ENCODE measurements at places on chromosomes 1 and 21.

DNA sequence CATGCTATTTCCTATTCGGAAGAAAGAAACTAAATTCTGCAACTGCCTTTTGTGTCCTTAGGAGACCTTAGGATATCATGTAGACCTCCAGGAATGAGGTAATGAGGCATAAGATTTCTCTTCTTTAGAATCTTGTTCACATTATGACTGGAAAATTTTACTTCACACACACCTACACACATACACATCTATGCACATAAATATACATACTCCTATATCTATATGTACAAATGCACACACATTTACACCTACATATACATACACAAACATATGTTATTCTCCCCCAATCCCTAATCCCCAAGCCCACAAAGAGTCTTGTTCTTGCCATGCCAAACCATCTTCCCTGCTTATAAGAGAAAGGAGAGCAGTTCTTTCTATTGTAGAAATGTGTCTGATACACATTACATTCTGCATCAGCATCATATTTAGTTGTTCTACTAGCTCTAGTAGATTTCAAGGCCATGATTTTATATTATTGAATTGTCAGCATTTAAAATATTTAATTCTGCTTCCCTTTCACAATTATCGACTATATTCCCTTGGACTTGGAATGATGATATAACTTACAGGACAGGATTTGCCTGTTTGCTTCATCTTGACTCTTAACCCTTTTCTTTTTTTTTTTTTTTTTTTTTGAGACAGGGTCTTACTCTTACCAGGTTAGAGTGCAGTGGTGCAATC is 35.4 kb upstream of the PDC start:
- no peak for DNase-seq

DNA sequence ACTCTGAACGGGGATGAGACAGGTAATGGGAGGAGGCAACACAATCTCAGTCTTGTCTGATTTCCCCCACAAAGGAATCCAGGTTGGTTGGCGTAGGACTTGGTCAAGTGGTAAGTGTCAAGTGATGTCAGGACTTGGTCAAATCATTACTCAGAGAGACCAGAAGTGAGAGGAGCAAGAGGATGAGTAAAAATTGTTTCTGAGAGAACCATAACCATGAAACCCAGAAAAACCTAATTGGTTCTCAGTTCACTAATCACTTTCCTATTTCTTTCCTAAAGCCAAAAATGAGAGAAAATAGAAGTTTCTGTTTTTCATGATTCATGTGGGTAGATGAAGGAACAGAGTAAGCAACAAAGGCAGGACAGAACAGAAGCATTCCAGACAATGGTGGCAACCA is 5.0 kb downstream of the PHC2 start:
- no peak for DNase-seq

- no peak for DNase-seq
These were observed 43.6 kb downstream of the CYYR1 start for GRCh38 chr21:26529526-26529925.

DNA sequence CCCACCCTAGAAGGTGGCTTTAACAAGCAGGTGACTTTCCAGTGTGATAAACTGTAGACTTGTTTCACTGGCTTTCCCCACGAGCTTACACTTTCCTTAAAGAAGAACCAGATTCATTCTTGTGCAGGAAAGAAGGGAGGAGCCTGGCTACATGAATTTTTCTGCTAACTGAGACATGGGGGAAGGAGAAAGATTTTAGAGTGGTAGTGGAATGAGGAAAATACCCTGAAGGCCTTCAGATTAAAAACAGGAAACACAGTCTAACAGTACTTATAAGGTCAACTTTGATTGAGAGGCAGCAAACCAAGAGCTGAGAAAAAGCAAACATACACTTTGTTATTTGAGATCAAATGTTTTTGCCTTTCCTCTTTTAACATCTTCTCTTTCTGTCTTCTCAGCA is 640.9 kb upstream of the PLXNA2 start:
- no peak for DNase-seq

- no peak for DNase-seq
These were observed 9.2 kb downstream of the C1orf159 start for GRCh38 chr1:1106510-1107221.

- DNase-seq: no peak
These were observed 3.1 kb downstream of the NUAK2 start for GRCh38 chr1:205318231-205318991.

GRCh38 chr1:208857465-208857864 is 613.3 kb upstream of the PLXNA2 start:
- no peak for DNase-seq

DNA sequence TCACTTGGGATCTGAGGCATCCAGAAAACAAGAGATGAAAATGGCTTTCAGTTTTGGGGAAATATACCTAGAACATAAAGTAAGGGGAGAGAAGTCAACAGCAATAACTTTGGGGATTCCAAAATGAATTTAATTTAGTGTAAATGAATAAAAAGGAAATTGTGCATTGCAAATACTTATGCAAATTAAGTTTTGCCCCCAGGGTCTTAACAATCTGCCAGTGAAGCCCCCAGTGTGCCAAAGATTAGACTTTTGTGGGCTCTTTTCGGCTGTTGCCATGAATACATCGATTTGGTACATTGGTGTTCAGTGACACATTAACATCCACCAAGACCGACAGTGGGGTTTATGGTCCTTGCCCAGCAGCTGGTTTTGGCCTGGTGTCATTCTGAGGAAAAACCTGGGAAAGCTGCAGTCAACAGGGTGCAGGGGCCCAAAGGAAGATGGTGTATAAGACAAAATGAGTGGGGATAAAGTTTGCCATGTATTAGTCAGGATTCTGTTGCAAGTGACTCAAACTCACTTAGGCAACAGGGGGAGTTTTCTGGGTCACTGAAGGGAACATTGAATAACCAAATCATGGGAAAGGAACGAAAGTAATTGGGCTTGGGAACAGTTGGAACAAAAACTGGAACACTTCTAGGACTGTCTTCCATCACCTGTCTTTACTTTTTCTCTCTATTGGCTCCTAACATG is 30.2 kb upstream of the IGSF3 start:
- DNase-seq: peak; percentile 69

DNA sequence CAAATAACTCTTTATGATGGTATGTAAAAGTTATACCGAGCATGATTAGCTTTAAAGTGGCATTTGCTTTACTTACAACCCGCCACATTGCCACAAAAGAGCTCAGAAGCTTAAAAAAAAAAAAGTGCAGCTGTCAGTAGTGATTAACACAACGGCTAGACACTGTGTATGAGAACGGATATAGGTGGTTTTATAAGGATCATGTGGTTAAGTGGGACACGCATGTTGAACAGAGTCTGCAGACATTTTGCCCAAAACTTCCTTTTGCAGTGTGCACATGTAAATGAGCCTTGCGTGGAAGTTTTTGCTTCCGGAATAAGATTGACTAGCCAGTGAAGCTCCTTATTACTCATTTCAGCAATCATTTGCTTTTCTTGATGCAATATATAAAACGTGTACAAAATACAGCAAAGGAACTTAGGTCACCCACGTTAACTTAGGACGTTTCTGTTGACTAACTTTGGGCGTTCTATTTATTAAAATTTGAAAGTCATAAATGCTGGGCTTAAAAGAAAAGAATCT is 58.7 kb upstream of the RGS1 start:
- DNase-seq: no peak

GRCh38 chr1:36835696-36836095 is 198.6 kb downstream of the GRIK3 start:
- DNase-seq: no peak

DNA sequence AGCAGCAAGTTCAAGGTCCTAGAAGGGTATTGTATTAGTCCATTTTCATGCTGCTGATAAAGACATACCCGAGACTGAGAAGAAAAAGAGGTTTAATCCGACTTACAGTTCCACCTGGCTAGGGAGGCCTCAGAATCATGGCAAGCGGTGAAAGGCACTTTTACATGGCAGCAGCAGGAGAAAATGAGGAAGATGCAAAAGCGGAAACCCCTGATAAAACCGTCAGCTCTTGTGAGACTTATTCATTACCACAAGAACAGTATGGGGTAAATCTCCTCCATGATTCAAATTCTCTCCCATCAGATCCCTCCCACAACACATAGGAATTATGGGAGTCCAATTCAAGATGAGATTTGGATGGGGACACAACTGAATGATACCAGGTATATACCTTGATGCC is 409.5 kb downstream of the NTNG1 start:
- no peak for DNase-seq

GRCh38 chr1:199335496-199335895 is 692.0 kb upstream of the NR5A2 start:
- DNase-seq: no peak

- no peak for DNase-seq
These were observed 20.4 kb upstream of the C1orf105 start for GRCh38 chr1:172399756-172400721.

GRCh38 chr1:181174861-181175260 is 86.4 kb downstream of the IER5 start:
- no peak for DNase-seq

GRCh38 chr1:91124989-91125417 is 103.2 kb upstream of the ZNF644 start:
- no peak for DNase-seq

GRCh38 chr21:15840406-15840805 is 110.6 kb downstream of the USP25 start:
- no peak for DNase-seq

- DNase-seq: no peak
These were observed 2.9 kb downstream of the NASP start for GRCh38 chr1:45586769-45587168.

GRCh38 chr1:62288662-62289061 is 30.6 kb downstream of the KANK4 start:
- DNase-seq: no peak

DNA sequence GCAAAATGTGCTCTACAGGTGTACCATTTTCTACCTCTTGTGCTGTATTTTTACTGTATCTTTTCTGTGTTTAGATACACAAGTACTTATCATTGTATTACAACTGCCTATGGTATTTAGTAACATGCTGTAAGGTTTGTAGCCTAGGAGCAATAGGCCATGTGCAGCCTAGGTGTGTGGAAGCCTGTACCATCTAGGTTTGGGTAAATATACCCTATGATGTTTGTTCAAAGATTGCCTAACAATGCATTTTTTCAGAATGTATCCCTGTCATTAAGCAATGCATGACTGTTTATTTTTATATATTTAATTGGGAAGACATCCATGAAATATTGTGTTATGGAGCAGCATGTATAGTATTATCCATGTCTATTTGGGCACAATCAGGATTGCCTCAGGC is 11.0 kb downstream of the ETV3L start:
- no peak for DNase-seq

- DNase-seq: no peak
These were observed 63.8 kb downstream of the TGFB2 start for GRCh38 chr1:218408942-218409341.

GRCh38 chr1:156524481-156524869 is 23.9 kb upstream of the MEF2D start:
- no peak for DNase-seq

GRCh38 chr1:76759171-76759860 is 108.0 kb upstream of the ST6GALNAC5 start:
- DNase-seq: no peak

GRCh38 chr1:93087532-93087931 is 8.4 kb downstream of the MTF2 start:
- DNase-seq: no peak

DNA sequence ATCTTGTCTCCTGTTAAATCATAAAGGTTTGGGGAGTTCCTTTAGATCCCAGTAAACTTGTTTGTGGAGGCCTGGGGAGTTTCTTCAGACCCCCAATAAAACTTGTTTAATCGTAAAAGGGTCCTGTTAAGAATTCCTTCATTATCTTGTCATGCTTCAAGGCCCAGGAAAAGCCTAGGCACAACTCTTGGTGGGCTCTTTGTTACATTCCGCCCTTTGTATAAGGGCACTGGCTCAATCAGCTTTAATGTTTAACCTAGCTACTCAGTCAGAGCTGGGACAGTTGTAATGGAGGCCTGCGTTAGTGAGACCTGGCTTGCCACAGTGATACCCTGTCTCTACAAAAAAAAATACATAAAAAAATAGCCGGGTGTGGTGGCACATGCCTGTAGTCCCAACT is 77.2 kb downstream of the MPZL1 start:
- DNase-seq: no peak

- DNase-seq: no peak
These were observed 131.8 kb downstream of the ACTL8 start for GRCh38 chr1:17886838-17887441.

- no peak for DNase-seq
These were observed 773 bp downstream of the IFNGR2 start for GRCh38 chr21:33403786-33404585.

DNA sequence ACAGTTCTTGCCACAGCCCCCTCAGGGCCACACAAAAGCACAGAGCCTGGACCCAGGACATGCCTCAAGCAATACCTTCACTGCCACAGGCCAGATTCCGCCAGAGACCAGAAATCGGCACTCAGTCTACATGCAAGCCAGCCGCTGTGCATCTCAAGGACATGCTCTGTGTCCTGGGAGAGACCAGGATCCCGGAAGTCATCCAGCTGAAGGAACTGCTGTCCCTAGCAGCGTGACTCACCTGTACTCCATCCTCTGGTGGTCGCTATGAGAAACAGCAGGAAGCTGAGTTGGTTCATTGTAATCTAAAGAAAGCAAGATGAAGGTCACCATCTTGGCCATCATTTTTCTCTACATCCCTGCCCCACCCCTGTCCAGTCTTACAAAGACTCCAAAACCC is 401 bp downstream of the ITLN1 start:
- no peak for DNase-seq

All from spinal cord (tissue), 10 donors.